ENCODE measurements at places on chromosomes 1 and 21.

DNA sequence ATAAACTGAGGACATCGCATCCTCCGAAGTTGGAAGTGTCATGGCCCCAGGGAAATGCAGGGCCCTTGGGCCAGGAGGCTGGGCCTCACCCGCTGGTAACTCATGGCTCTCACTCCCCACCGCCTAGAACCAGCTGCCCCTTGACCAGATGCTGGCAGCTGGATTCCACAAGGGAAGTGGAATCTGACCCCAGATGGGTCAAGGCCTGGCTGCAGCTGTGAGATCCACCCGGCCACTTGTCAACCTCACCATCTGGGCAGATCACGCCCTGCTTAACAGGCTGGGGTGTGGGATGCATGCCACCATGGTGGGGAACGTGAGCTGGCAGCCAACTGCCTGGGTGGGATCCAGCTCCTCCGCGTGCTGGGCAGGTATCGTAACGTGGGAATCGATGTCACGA, 25.5 kb downstream of the KCNAB2 start:
- no peaks in the 10 kb centered on the region for H3K36me3 ChIP-seq
- no peaks in the 10 kb centered on the region for H3K4me1 ChIP-seq
- DNase-seq = no peak
- no peak overlapping the region for H3K27ac ChIP-seq

GRCh38 chr1:28770601-28771165, 33.9 kb downstream of the YTHDF2 start:
- no peak overlapping the region for H3K4me3 ChIP-seq
- no peaks in the 10 kb centered on the region for H3K36me3 ChIP-seq
- no peak for DNase-seq
- no peak overlapping the region for H3K27ac ChIP-seq
- H3K27me3 ChIP-seq = no peaks in the 10 kb centered on the region

- no peaks in the 10 kb centered on the region for H3K27me3 ChIP-seq
- DNase-seq = no peak
- no peaks in the 10 kb centered on the region for H3K36me3 ChIP-seq
- H3K4me1 ChIP-seq = no peaks in the 10 kb centered on the region
- H3K4me3 ChIP-seq = no peak overlapping the region
These were observed 50.5 kb upstream of the GFI1 start for GRCh38 chr1:92536980-92537884.

DNA sequence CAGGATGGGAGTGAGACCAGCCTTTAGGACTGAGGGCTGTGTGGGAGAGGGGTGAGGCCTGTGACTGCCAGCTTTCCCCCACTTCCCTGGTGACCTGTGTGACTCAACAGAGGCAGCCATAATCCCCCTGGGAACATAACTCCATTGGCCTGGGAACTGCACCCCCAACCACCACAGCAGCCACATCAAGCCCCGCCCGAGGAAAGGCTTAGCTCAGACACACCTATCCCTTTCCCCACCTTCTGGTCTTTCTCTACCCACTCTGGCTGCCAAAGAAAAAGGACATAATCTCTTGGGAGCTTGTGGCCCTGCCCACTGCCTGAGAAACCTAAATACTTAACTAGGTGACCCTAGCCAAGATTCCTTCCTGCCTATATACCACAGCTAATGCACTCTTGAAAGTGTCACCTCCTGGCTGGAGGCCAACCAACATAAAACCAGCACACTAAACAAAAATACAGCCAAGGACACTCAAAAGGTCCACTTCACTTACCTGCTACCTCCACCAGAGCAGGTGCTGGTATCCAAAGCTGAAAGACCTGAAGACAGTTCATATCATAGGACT, 406.6 kb upstream of the CAMK1G start:
- no peak overlapping the region for H3K4me3 ChIP-seq
- H3K4me1 ChIP-seq = no peaks in the 10 kb centered on the region
- H3K27me3 ChIP-seq = no peaks in the 10 kb centered on the region
- H3K27ac ChIP-seq = no peak overlapping the region
